Activated T-helper 1 cell treated with Interleukin-2 at 50 U/mL for 16 hours (primary cell): ENCODE measurements at places on chromosomes 7 and 10.

DNA sequence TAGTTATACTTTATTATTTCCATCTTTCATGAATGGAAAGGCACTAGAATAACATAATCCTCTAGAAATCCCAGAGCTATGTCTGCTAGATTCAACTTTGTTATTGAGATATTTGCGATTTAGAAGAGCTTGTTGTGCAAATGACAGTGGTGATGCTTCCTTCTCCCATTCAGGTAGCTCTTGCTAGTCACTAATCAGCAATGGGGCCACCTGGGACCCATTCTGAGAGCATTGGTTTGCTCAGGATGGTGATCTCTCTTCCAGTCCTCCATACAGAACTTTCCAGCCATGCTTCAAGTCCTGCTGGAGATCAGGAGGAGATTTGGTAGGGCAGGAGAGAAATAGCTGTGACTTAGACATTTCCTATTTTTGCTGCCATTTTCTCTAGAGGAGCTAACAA, 65.8 kb upstream of the WNT16 start:
- no peak for DNase-seq

GRCh38 chr7:39336442-39336841, 229.8 kb upstream of the YAE1 start:
- no peak for DNase-seq

DNA sequence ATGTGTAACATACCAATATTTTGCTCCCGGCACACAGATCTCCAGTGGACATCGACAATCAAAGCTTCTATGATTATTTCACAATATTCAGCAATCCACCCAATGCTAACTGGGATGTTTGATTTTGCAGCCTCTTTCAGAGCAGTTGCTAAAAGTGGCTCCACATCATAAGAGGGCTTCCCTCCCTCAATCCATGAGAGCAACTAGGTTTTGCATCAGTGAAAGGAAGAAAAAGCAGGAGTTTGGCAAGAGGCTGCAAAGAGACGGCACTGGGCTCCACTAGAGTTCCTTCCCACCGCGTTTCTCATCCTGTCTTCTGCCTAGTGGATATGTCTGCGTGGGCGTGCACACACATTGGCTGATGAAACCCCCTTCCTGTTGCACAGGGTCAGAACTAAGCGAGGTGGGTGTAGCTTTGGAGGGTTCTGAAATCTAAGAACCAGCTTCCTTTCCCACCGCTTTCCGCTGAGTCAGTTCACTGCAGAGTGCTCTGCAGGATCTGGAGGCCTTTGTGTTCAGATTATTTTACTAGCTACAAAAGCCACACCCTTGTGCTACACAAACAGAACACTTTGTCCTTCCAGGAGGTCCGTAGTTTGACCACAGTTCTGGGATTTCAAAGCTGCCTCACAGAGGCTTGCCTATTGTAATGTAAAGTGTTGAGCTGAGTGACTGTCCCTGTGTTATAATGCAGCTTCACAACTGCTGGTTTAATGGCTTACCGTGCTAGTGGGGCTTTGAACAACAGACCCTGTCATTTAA, 28.1 kb downstream of the ARL4A start:
- no peak for DNase-seq

- no peak for DNase-seq
Observed at GRCh38 chr10:69010151-69010640, 21.6 kb downstream of the KIFBP start.

DNA sequence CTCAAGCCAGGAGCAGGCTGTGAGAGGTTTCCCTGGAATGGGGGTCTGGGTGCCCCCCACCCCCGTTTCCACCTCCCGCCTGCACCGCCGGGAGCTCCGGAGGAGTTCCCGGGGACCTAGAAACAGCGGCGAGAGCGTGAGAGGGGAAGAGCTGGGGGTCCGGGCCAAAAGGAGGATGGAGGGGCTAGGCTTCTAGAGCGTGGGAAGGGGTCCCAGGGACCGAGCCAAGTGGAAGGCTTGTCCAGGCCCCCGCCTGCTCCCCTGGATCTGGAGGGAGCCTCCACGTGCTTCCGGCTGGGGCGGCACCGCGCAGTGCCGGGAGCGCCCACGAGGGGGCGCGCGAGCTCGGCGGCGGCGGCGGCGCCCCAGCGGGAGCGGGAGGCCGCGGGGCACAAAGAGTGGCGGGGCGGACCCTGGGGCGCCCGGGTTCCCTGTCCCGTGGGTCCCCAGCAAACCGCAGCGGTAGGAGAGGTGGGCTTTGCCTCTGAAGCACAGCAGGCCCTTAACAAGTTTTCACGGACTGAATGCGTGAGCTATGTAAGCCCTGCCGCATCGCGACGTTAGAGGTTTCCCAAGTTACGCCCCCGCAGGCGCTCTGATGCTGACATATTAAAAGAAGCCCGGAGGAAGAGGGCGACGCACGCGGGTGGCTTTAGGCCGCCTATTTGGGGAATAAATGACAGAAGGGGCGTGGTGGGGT, 104.4 kb upstream of the LRRC4 start:
- DNase-seq, result peak; percentile 51

- no peak for DNase-seq
Observed at GRCh38 chr10:117212176-117212575, 14.9 kb downstream of the KCNK18 start.

DNA sequence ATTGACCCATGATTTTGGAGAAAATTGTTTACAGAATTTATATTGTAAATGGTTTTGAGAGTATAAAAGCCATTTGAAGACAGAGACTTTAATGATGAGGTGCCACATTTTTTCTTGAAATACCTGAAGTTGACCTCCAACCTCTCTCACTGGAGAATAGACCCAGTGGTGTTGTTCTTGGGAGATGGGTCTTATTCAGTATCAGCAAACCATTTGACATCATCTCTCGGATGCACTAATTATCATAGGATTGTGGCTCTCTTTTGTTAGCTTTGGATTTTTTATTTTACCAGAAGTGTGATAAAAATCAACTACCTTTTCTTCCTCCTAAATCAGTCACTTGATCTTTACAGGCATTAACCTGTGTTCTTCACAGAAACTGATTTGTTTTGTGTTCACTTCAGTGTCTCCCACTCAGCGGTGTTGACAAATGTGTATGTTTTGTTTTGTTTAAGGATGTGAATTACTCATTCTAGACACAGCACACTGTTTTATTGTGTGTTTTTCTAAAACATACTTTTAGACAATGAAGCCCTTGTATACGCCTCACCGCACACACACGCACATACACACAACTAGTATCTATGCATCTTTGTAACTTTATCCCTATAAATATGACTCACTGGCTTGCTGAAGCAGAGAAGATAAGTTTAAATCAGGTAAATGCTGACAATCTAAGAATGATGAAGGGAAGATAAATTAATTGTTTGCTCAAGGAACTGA, 455.6 kb downstream of the INHBA start:
- no peak for DNase-seq

DNA sequence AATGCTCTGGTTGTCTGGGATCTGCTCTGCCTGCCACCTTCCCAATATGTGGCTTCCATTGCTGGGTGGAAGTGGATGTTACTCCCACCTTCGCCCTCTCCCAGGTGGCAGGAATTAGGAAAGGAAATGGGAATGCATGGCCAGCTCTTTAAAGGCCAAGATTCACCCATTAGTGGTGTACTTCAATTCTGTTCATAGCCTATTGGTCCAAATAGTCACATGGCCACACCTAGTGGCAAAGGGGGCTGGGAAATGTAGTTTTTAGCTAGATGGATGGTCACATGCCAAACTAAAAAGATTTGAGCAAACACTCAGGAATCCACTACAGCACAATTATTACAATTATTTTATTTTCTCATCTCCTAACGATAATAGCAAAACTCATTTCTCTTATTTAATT, 135.1 kb downstream of the NPY start:
- DNase-seq, result no peak

- no peak for DNase-seq
Observed at GRCh38 chr10:28241741-28242399, 61.0 kb downstream of the MPP7 start.

DNA sequence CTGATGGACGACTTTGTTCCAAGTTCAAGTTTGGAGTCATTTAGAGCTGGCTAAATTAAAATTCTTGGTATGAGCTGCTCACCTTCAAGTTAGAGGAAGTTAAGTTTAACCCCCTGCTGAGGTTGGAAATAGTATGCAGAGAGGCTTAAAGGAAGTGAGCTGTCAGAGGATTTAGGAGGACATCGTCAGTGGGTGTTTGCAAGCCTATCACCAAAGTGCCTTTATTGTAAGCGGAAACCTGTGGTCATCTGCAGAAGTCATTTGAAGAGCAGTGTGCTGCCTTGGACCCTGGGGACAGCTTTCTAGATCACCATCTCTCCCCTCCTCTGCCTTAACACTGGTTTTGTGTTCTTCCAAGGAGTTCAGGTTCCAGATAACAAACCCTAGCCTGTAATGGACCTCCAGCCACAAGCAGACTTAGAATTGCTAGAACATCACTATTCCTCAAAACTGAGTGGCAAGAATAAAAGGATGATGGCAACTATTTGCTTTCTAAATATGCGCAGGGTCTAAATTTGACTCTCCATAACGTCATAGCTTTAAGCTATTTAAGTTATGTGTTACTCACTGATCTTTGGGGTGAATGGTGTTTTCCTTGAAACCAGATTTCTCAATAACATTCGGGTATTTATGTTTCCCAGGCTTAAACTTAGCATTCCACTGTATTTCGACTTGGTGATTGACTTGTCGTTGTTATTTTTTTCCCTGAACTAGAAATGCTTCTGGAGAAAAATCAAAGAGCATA, 93.4 kb downstream of the SLC39A12 start:
- no peak for DNase-seq

DNA sequence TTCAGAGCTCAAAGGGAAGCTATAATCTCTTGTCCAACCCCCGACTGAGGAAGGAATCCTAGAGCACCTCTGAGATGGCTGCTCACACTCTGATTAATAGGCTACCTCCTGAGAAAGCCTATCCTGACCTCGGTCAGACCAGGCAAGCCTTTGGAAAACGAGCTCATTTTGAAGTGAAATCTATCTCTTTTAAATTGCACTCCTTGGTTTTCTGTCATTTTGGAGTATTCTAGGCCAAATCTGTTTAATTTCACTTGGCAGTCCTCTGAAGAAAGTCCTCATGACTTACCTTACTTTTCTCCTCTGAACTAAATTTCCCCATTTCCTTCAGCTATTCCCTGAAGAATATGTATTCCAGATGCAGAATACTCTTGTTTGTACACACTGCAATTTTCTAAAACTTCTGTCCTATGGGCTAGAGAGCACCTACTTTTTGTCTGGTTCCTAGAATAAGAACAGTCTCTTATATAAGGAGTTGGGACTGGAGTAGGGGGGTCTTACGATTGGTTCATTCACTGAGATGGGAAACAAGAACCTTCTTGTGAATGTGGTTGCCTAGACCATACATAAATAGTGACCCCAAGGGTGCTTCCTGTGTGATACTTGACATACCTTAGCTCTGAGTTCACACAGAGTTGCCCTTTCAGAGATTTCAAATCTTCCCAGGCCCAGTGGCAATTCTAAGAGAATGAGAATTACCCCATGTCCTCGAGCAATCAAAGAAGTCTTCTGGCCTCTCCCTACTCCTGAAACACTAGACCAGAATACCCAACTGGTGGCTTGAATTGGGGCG, 31.9 kb upstream of the HPS1 start:
- DNase-seq, result no peak

GRCh38 chr10:113463777-113464176, 89.1 kb upstream of the HABP2 start:
- no peak for DNase-seq

DNA sequence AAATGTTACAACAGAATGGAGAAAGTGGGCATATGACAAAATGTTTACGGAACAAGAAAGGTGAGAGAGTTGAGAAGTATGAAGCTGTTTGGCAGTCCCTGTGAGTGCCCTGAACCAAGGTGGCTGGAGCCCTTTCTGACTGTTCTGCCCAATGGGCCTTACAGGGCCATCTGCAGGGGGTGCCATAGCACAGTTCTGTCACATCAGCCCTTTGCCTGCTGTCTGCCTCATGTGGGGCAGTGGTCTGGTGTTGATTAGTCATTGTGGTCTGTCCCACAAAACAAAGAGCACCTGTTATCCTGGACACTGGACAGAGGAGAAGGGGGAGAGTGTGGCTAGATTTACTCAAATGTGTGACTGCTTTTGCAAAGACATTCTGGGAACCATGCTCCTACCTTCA, 51.5 kb upstream of the OSBPL3 start:
- DNase-seq, result no peak

DNA sequence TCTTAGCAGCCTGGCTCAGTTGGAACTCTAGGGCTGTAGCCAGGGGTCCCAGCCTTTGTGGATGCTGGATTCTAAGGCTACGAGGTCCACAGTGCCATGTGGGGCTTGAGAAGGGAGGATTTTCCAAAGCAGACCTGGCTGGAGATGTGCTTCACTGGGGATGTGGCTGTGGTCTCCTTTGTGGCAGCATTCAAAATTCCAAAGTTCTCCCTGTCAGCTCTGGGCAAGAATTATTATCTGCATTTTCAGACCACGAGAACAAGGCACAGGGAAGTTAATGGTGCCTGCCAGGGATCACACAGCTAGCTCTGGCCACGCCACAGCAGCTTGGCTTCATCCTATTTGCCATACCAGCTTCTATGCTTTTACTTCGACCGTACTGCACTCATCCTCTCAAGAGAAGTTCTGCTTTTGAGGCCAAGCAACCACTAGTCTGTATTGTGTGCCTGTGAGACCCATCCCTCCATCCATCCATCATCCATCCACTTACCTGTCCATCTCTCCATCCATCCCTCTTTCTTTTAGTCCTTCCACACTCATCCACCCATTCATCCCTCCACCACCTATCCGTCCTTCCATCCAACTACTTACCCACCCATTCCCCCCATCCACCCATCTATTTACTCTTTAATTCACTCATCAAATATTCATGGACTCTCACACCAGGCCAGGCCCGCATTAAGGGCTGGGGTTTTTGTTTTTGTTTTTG, 71.5 kb downstream of the ZMIZ1 start:
- no peak for DNase-seq

- DNase-seq, result no peak
Observed at GRCh38 chr10:82942286-82943099, 1067.5 kb downstream of the NRG3 start.

DNA sequence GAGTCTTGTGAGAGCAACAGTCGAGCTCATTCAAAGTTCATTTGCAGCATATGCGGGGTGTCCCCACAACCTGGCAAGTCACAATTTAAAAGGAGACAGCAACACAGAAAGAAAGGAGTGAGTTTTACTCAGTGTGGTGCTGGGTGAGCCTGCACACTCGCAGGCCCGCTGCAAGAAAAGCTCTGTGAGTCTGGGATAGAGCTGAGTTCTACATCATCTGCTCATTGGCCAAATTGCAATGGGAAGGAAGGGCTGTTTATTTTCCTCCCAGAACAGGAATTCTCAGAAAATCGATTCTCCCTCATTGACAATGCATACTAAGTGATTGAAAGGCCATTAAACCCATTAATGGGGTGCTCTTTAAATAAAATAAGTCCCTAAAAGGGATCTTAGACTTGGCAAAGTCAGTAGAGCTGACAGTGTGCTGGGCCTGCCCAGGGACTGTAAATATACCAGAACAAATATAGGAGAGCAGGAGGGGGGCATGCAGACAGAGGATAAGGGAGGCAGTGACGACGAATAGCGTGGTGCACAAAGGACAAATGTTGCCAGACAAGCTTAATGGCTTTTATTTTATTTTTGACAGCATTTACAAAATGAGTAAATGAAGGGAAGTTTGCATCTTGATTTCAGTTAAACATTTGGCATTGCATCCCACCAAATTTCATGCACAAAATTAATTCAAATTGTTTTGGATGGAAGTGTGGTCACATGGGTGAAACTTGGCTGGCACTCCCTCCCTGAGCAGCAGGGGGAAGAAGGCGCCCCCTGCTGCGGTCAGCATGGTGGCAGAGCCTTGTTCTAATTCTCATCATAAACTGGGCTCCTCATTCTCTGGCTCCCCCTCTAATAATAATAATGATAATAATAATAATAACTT, 215.7 kb downstream of the SNX10 start:
- DNase-seq, result no peak
